ENCODE measurements at places on chromosomes 16 and 17. TPM values are rescaled to one million over a fixed set of nuclear protein-coding genes. Genes with fewer than 3 reads are reported as not detected.

FGF11 gene
- 14.2 TPM for total RNA-seq

DNA sequence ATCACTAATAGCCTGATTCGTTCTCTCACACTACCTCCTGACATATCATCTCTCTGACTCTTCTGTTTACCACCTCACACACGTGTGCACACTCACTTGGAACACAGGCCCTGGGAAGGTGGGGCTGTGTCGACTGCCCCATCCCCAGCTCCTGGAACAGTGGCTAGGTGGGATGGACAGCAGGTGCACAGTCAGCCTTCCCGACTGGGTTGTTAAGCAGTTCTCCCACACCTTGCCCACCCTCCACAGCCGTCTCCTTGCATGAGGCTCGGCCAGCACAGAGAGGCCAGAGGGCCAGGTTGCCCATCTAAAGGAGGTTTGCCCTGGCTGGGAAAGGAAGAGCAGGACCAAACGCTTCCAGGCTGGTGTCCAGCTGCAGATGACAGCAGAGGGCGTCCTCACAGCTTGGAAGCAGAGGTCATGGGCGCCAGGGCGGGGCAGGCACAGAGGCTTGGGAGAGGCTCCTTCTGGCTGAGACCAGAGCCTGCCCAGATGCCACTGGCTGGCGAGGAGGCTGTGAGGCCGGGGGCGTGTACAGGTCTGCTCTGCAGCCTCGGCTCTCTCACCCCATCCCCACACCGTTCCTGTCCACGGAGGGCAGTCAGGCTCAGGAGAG lies 92.8 kb downstream of the AMFR start:
- no peak for DNase-seq

DNA sequence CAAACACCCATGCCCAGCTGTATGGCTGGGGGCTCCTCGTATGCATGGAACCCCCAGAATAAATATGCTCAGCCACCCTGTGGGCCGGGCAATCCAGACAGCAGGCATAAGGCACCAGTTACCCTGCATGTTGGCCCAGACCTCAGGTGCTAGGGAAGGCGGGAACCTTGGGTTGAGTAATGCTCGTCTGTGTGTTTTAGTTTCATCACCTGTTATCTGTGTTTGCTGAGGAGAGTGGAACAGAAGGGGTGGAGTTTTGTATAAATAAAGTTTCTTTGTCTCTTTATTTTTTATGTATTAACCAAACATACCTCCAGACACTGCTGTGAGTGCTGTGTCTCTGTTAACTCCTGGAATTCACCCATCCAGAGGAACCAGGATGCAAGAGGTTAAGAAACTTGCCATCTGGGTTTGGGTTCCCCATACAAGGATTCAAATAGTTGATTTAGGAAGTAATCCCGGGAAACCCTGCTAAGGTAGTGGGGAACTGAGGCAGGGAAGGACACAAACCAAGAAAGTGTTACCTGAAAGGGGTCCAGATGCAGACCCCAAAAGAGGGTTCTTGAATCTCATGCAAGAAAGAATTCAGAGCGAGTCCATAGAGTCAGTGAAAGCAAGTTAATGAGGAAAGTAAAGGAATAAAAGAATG lies 37.4 kb upstream of the IL21R start:
- no peak for DNase-seq

GRCh38 chr17:36468903-36469635 lies 17.4 kb upstream of the ZNHIT3 start:
- DNase-seq = peak; percentile 43
